Omental fat pad (tissue), 4 donors: ENCODE measurements at places on chromosomes 1 and 21. TPM values are rescaled to one million over a fixed set of nuclear protein-coding genes. Genes with fewer than 3 reads are reported as not detected.

CCDC181 gene
- 0.19 TPM for total RNA-seq

PLA2G5 gene
- total RNA-seq: 14.5 TPM

ELF3 gene
- 23.0 TPM for total RNA-seq

CLDN19 gene
- total RNA-seq: not detected

SLC37A1 gene
- 11.0 TPM for total RNA-seq

BEND5 gene
- total RNA-seq: 0.47 TPM

KCNN3 gene
- total RNA-seq: 2.4 TPM

LEPROT gene
- 61.1 TPM for total RNA-seq

DPYD gene
- 86.4 TPM for total RNA-seq

NPL gene
- total RNA-seq: 18.5 TPM

DNA sequence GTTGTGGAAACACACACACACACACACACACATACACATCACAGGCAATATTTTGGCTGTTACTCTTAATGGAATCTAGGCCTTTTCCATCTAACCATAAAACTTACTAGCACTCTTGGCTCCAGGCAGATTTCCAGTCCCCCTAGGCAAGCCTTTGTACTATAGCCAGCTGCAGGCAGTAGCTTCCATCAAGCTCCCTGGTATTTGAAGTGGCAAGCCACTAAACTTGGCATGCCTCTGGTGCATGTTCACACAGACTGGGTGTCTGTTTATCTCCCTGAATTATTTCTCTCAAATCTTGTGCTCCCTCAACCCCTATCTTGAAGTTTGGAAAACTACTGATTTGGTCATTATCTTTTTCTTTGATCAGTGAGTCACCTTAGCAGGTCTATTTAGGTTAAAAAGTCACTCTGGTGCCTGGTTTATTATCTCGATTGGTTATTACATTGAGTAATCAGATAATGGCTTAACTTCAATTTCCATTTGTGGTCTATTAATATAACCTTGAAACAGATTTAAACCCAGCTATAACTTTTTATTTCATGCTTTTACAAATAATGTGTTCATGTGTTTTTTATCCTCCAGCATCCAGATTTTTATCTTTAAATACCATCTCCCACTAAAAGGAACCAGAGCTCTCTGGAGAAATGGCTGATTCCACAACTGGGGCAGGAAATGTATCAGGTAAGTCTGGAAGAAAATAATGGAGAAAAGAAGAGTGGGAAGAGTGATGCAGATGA lies 2.7 kb upstream of the RBM15 start:
- DNase-seq: no peak

DNA sequence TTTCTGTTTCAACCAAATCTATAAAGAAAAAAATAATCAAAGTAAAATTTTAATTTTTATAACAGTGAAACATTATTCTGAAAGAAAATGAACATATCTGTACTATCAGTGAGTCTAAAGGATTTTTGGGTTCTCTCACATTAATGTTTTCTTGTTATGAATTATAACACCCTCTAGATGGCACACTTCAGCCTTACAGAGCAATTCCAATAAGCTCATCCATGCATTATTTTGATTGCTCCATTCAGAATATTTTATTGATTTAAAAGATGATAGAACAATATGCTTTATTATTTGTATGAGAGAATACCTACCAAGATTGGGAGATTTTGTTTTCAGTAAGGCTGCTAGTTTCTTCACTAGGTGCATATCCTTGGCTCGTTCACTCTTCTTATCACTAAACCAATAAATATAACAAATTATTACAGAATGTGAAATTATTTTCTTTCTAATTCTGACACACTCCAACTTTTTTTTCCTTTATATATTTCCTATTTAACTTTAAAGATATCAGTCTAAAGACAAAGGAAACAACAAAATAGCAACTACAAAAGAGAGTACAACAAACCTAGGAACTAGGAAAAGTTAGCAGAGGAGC lies 82.4 kb downstream of the RAB3GAP2 start:
- no peak for DNase-seq

GRCh38 chr1:3785045-3785444 lies 11.3 kb downstream of the LRRC47 start:
- no peak for DNase-seq

- no peak for DNase-seq
Observed at GRCh38 chr21:42741066-42741465, 87.6 kb downstream of the PDE9A start.

- no peak for DNase-seq
Observed at GRCh38 chr1:68481041-68481440, 15.8 kb downstream of the DEPDC1 start.

DNA sequence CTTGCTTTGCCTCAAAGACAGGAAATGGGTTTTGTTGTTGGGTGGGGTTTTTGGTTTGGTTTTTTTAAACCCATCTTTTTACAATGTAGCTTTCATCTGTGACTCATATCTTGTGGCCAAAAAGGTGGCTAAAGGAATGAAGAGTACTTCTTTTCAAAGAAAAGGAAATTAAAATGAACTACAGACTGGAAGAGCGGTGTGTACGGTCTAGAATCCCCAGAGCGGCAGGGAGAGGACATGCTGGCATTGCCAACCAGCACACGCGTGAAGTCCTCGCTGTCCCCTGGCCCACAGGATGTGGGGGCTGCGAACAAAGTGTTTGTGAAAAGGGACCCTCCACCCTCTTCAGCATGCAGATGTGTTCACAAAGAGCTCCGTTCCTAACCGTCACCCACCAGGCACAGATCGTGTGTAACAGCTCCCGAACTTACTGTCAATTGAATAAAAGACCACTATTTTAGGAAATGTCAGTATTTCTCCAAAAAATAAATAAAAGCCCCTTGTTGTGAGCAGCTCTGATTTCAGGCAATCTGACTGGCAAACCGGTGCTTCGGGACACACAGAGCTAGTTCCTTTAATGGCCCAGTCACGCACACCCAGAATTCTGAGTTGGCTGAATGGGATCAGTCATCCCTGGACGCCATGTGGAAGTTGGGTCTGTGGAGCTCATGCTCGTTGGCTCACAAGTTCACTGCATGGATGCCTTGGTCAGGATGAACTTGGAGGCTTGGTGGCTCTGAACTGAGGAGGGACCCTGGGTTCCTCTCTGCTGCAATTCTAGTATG lies 602.9 kb downstream of the NPHP4 start:
- DNase-seq: no peak

GRCh38 chr1:211741788-211742187 lies 66.4 kb upstream of the NEK2 start:
- no peak for DNase-seq

- DNase-seq: no peak
Observed at GRCh38 chr1:224252479-224252878, 69.4 kb downstream of the DEGS1 start.

GRCh38 chr1:11793819-11794218 lies 11.9 kb downstream of the MTHFR start:
- DNase-seq: no peak

DNA sequence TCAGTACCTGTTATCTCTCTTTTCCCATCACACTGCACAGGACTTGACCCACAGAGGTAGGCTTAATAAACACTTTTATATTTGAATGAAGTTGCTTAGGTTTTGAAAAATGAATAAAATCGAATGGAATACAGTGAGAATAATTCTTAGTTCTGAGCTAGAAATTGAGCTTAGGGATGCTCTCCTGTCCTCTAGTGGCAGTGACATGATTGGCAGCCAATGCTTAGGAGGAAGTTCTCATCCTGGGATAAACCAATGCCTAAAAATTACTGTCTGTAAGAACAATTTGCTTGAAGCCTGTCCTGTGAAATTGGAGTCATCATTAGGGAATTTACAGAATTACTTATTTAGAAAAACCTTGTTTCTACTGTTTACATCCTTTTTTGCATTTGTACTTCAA lies 21.3 kb upstream of the CYP4X1 start:
- no peak for DNase-seq

GRCh38 chr1:93584261-93585003 lies 97.2 kb downstream of the BCAR3 start:
- no peak for DNase-seq

- no peak for DNase-seq
Observed at GRCh38 chr1:44619261-44619900, 54.9 kb downstream of the TMEM53 start.

GRCh38 chr1:6059866-6060265 lies 14.2 kb downstream of the KCNAB2 start:
- no peak for DNase-seq

- DNase-seq: no peak
Observed at GRCh38 chr21:30271156-30271555, 11.6 kb downstream of the KRTAP24-1 start.

DNA sequence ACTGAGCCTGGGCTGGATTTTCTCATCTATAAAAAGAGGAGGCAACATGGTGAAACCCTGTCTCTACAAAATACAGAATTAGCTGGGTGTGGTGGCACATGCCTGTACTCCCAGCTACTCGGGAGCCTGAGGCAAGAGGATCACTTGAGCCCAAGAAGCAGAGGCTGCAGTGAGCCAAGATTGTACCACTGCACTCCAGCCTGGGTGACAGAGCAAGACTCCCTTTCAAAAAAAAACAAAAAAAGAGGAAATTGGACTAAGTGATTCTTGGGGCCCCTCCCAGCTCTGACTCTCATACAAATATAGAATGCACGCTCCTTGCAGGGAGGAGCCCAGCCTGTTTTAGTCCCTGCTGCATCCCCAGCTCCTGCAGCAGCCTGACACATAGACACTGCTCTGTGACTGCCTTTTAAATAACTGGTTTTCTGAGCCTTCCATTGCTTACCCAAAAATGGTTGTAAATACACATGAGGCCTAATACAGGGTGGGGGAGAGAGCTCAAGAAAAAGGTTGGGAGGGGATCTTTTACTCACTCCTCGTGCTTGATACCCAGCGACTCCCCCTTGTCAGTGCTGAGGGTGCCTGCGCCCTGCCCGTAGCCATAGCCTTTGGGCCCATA lies 17.2 kb downstream of the CSRP1 start:
- DNase-seq: no peak

DNA sequence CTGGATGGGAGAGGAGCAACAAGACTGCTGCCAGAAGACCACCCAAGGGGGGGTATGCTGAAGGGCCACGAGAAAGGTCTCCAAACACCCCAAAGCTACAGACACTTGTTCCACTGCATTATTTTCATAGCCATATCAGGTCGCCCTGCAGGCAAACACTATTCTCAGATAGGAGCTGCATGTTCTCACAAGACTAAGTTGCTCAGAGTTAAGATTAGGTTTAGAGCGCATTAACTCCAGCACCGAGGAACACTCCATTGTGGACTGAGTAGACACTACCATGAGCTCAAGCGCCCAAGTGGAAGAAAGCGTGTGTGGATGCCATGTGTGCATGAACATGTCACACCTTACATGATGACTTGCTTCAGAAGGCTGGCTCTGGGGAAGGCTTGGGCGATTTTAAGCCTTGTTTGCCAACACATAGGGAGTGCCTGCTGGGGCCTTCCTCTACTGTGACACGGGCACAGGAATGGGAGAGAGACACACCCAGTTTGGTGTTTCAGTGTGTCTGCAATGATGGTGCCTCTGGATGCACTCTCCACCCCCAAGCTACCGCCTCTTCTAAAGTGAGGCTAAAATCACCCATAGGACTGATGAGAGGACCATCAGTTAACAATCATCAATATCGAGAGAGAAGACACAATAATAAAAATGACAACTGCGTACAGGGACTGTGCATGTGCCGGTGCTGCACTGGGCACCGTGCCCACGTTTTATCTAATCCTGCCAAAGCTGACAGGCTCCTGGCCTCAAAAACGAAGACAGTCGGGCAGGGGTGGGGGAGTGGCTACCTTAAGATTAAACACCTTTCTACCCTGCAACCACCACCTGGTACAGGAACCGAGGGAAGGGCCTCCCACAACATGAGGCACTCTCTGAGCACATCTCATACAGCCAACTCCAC lies 34.9 kb downstream of the SSBP3 start:
- DNase-seq: no peak

DNA sequence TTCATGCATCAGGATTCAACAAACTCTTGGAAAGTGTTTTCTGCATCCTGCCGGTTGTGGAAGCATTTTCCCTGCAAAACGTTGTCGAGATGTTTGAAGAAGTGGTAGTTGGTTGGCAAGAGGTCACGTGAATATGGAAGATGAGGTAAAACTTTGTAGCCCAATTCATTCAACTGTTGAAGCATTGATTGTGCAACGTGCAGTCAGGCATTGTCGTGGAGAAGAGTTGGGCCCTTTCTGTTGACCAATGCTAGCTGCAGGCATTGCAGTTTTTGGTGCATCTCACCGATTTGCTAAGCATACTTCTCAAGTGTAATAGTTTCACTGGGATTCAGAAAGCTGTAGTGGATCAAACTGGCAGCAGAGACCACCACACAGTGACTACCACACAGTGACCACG lies 57.0 kb upstream of the PRDM2 start:
- no peak for DNase-seq

DNA sequence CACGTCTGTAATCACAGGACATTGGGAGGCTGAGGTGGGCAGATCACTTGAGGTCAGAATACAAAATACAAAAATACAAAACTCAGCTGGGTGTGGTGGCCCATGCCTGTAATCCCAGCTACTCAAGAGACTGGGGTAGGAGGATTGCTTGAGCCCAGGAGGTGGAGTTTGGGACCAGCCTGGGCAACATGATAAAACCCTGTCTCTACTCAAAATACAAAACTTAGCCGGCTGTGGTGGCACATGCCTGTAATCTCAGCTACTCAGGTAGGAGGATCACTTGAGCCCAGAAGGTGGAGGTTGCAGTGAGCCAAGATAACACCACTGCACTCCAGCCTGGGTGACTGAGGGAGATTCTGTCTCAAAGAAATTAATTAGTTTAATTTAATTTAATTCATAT lies 6.5 kb upstream of the ITLN1 start:
- no peak for DNase-seq

DNA sequence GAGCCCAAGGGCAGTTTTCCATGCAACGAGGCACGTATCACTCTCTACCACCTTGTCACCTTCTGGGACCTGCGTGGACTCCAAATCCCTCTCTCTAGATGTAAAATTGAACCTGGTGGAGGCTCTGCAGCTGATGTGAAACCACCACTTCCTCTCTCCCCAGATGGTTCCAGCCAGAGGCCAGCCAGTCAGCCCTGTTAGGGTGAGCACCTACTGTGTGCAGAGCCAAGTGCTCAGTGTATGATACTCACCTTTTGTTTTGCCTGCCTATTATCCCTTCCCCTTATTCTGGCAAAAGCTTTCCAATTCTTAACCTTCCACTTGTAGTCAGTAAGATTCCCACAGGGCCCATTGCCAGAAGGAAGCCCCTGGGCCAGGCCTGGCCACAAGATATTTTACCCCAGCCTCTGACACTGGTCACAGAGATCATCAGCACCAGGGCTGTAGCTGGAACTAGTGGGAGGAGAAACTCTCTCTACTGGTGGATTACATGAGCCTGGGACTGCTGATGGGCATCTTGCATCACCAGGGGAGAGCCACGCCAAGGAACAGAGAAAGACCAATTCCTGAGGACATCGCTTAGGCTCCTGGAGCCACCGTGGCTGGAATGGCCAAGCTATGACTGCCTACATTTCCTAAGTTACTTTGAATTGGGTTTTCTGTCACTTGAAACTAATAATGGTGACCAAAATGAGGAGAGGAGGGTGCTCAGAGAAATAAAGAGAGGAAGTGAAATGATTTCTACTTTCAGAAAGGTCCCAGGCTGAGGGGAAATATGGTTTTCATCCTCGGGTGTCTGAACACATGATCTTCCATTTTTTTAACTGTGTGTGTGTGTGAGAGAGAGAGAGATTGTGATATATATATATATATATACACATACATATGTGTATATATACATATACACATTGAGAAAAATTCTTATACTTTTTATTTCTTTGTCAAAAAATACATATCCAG lies 26.6 kb upstream of the RD3 start:
- no peak for DNase-seq

GRCh38 chr1:247096544-247096943 lies 7.6 kb downstream of the ZNF669 start:
- no peak for DNase-seq

- DNase-seq: no peak
Observed at GRCh38 chr21:31727181-31727580, 4.7 kb downstream of the SCAF4 start.
